ENCODE measurements at places on chromosomes 5 and 9. TPM values are rescaled to one million over a fixed set of nuclear protein-coding genes. Genes with fewer than 3 reads are reported as not detected.
A peak's percentile ranks its signal among the peaks of the same experiment; 100 is the strongest.

- no peak overlapping the region for H3K4me3 ChIP-seq
- DNase-seq, result no peak
- H3K27ac ChIP-seq, result no peak overlapping the region
- no peaks in the 10 kb centered on the region for H3K36me3 ChIP-seq
- H3K4me1 ChIP-seq, result no peaks in the 10 kb centered on the region
Measured at GRCh38 chr5:109876941-109877669, 187.4 kb downstream of the MAN2A1 start.

- H3K36me3 ChIP-seq, result no peaks in the 10 kb centered on the region
- DNase-seq, result no peak
- no peaks in the 10 kb centered on the region for H3K4me1 ChIP-seq
- H3K27me3 ChIP-seq, result no peaks in the 10 kb centered on the region
- no peak overlapping the region for H3K4me3 ChIP-seq
- H3K27ac ChIP-seq, result no peak overlapping the region
Measured at GRCh38 chr5:63154476-63155309, 576.1 kb downstream of the LRRC70 start.

GRCh38 chr9:135241381-135242048 lies 154.0 kb downstream of the OLFM1 start:
- H3K27me3 ChIP-seq, result peaks cover 22% of the 10 kb centered on the region
- no peaks in the 10 kb centered on the region for H3K36me3 ChIP-seq
- DNase-seq, result peak; percentile 56
- H3K4me3 ChIP-seq, result no peak overlapping the region
- H3K27ac ChIP-seq, result no peak overlapping the region

CDKN2B gene
- total RNA-seq, result 31.3 TPM

DBH gene
- total RNA-seq, result not detected

DNA sequence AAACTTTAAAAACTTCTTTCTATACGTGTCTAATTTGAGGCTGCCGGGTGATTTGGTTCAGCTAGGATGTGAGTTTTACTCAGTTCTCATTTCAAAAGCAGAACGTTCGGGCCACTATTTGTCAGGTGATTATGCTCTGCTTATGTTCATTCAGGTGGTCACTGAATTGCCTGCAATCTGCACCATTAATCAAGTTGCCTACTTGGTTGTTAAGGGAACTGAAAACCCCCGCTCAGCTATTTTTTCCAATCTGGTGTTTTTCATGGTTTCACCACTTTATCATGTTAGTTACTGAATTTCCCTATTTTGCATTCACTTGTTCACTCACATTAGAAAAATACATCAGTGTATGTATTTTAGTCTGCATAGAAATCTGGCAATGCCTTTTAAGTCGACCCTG lies 523.0 kb downstream of the CSNK1G3 start:
- no peaks in the 10 kb centered on the region for H3K36me3 ChIP-seq
- no peak for DNase-seq
- H3K4me1 ChIP-seq, result no peaks in the 10 kb centered on the region
- H3K4me3 ChIP-seq, result no peak overlapping the region
- no peak overlapping the region for H3K27ac ChIP-seq

PDLIM4 gene
- total RNA-seq, result 7.4 TPM

RANBP3L gene
- total RNA-seq, result 7.1 TPM

DNA sequence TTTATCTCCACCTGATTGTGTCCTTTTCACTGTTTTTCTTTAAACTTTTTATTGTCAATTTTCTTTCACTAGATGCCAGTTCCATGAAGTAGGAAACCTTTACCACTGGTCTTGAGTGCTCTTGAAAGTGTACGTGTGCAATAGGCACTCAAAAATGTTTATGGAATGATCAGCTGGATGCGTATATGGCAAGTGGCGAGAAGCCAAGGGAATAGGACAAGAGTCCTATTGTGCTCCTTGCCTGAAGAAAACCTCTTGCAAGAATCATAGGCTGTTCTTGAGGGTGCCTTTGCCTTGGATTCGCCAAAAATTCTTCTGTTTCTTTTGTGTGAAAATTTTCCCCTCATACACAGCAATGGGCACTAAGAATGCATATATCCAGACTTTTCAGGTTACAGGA lies 97.7 kb downstream of the GHR start:
- H3K27me3 ChIP-seq, result no peaks in the 10 kb centered on the region
- H3K4me1 ChIP-seq, result no peaks in the 10 kb centered on the region
- H3K27ac ChIP-seq, result no peak overlapping the region
- no peak for DNase-seq

DNA sequence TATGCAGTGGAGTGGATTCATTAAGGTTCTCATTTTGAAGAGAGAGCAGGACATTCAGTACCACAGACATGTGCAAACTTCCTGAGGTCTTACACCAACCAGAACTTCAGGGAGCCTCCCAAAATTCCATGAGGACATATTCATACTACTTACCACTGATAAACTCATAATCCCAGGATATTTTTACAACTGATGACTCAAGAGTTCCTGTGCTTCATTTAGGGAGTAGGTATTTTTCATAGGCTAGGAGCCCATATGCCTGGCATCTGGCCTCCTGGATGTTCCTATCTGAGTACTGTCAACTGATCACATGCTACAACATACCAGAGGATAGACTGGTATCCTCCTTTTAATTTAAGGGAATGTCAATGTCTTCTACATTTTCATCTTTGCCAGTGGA lies 578.0 kb downstream of the EFNA5 start:
- H3K27ac ChIP-seq, result no peak overlapping the region
- H3K27me3 ChIP-seq, result no peaks in the 10 kb centered on the region
- H3K36me3 ChIP-seq, result no peaks in the 10 kb centered on the region
- no peaks in the 10 kb centered on the region for H3K4me1 ChIP-seq
- no peak overlapping the region for H3K4me3 ChIP-seq

DNA sequence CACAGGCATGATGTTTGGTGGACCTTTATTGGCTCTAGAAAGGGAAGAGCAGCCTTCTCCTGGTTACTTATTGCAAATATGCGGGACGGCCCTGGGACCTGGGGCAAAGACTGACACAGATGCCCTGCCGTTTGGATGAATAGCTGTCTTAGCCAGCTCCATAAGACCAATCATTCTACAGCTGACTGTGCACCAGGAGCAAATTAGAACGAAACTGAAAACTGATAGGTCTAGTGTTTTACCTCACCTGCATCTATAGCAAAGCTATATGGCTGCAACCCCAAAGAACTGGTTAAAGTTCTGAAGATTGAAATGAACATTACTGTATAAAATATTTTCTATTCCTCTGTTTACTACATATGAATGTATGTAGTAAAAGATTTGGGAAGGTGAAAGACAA lies 34.2 kb upstream of the BNC2 start:
- no peaks in the 10 kb centered on the region for H3K4me1 ChIP-seq
- no peaks in the 10 kb centered on the region for H3K36me3 ChIP-seq
- no peak for DNase-seq
- H3K4me3 ChIP-seq, result no peak overlapping the region
- no peaks in the 10 kb centered on the region for H3K27me3 ChIP-seq

- no peaks in the 10 kb centered on the region for H3K27me3 ChIP-seq
- H3K36me3 ChIP-seq, result no peaks in the 10 kb centered on the region
- peak overlapping the region; percentile 15 for H3K27ac ChIP-seq
- H3K4me3 ChIP-seq, result peak overlapping the region; percentile 38
Measured at GRCh38 chr5:39058178-39058921, 15.8 kb downstream of the RICTOR start.

- no peaks in the 10 kb centered on the region for H3K36me3 ChIP-seq
- H3K27me3 ChIP-seq, result no peaks in the 10 kb centered on the region
- peaks cover 21% of the 10 kb centered on the region for H3K4me1 ChIP-seq
Measured at GRCh38 chr9:112012026-112012902, 115.7 kb downstream of the UGCG start.

DNA sequence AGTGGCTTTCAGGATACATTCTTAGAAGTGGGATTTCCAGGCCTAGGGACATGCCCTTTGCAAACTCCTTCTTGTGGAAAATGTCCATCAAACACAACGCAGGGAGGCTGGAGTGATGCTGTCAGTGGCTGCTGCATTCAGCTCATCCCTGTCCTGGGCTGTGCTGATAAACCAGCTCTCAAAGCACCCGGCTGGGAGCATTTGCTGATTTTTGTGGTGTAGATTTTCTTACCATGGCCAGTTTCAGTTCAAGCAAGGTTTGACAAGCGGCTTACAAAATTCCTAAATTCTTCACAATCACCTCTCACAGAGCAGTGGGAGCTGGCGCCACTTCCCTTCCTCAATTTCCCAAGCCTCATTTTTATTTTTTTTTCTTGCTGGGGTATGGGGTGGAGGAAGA lies 28.2 kb downstream of the FAM163B start:
- peaks cover 27% of the 10 kb centered on the region for H3K4me1 ChIP-seq
- no peak overlapping the region for H3K4me3 ChIP-seq
- no peak overlapping the region for H3K27ac ChIP-seq
- peaks cover 25% of the 10 kb centered on the region for H3K27me3 ChIP-seq
- no peak for DNase-seq

- no peaks in the 10 kb centered on the region for H3K36me3 ChIP-seq
- no peaks in the 10 kb centered on the region for H3K27me3 ChIP-seq
- H3K27ac ChIP-seq, result no peak overlapping the region
- DNase-seq, result no peak
Measured at GRCh38 chr5:125227333-125228095, 481.1 kb upstream of the ZNF608 start.

GRCh38 chr5:67921004-67921601 lies 294.5 kb upstream of the PIK3R1 start:
- no peak overlapping the region for H3K27ac ChIP-seq
- no peaks in the 10 kb centered on the region for H3K4me1 ChIP-seq
- no peak overlapping the region for H3K4me3 ChIP-seq
- H3K27me3 ChIP-seq, result no peaks in the 10 kb centered on the region
- no peak for DNase-seq

DNA sequence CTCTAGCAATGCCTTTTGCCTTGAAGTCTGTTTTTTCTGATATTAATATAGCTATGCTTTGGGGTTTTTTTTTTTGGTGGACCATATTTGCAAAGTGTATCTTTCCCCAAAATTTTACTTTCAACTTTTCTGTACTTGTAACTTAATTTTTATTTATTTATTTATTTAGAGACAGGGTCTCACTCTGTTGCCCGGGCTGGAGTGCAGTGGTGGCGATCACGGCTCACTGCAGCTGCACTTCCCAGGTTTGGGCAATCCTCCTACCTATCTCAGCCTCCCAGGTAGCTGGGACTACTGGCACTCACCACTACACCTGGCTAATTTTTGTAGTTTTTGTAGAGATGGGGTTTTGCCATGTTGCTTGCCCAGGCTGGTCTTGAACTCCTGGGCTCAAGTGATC lies 20.8 kb downstream of the PRRT1B start:
- H3K27me3 ChIP-seq, result no peaks in the 10 kb centered on the region
- peaks cover 3% of the 10 kb centered on the region for H3K36me3 ChIP-seq
- DNase-seq, result no peak
- no peak overlapping the region for H3K27ac ChIP-seq
- no peaks in the 10 kb centered on the region for H3K4me1 ChIP-seq
- no peak overlapping the region for H3K4me3 ChIP-seq

MEIKIN gene
- total RNA-seq, result not detected

SHC3 gene
- total RNA-seq, result 12.9 TPM

GRCh38 chr5:51838459-51838858 lies 455.2 kb downstream of the ISL1 start:
- H3K4me1 ChIP-seq, result no peaks in the 10 kb centered on the region
- no peak overlapping the region for H3K27ac ChIP-seq
- no peaks in the 10 kb centered on the region for H3K27me3 ChIP-seq
- no peak for DNase-seq

GRCh38 chr5:109921735-109922380 lies 232.1 kb downstream of the MAN2A1 start:
- DNase-seq, result peak; percentile 80
- no peaks in the 10 kb centered on the region for H3K4me1 ChIP-seq
- H3K4me3 ChIP-seq, result no peak overlapping the region
- no peaks in the 10 kb centered on the region for H3K36me3 ChIP-seq
- H3K27ac ChIP-seq, result no peak overlapping the region

GRCh38 chr5:76808141-76808691 lies 10.6 kb upstream of the F2RL1 start:
- no peaks in the 10 kb centered on the region for H3K4me1 ChIP-seq
- no peak overlapping the region for H3K27ac ChIP-seq
- H3K4me3 ChIP-seq, result no peak overlapping the region
- no peak for DNase-seq
- H3K36me3 ChIP-seq, result no peaks in the 10 kb centered on the region
- H3K27me3 ChIP-seq, result no peaks in the 10 kb centered on the region

DNA sequence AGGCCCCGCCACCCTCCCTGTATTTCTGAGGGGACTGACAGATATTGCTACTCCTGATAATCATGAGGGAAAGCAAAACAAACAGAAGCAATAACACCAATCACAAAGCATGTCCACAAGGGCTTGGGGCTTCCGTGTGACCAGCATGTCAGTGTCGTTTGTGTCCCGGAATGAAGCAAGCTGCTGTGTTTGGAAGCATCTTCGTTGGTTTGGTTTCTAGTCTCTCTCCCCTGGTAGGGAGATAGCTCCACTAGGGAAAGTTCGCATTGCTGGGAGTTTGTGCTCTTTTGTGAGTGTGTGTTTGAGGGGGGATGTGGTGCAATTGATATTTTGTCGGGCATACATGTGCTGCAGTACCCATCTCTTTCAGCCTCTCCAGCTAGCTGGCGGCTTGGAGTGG lies 1.4 kb downstream of the GRIA1 start:
- H3K27ac ChIP-seq, result no peak overlapping the region
- peaks cover 17% of the 10 kb centered on the region for H3K27me3 ChIP-seq
- no peaks in the 10 kb centered on the region for H3K36me3 ChIP-seq
- H3K4me3 ChIP-seq, result peak overlapping the region; percentile 39
- H3K4me1 ChIP-seq, result no peaks in the 10 kb centered on the region

DNA sequence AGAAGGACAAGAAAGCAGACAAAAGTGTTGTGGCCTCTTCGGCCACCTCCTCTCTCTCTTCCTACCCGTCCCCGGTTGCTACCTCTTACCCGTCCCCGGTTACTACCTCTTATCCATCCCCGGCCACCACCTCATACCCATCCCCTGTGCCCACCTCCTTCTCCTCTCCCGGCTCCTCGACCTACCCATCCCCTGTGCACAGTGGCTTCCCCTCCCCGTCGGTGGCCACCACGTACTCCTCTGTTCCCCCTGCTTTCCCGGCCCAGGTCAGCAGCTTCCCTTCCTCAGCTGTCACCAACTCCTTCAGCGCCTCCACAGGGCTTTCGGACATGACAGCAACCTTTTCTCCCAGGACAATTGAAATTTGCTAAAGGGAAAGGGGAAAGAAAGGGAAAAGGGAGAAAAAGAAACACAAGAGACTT lies 2.4 kb downstream of the EGR1 start:
- H3K27me3 ChIP-seq, result no peaks in the 10 kb centered on the region
- DNase-seq, result no peak
- H3K36me3 ChIP-seq, result peaks cover 14% of the 10 kb centered on the region
- H3K4me1 ChIP-seq, result peaks cover 27% of the 10 kb centered on the region
- H3K4me3 ChIP-seq, result peak overlapping the region; percentile 86
- H3K27ac ChIP-seq, result no peak overlapping the region
